Naive B cell (primary cell): ENCODE measurements at places on chromosomes 12 and 14.

DNA sequence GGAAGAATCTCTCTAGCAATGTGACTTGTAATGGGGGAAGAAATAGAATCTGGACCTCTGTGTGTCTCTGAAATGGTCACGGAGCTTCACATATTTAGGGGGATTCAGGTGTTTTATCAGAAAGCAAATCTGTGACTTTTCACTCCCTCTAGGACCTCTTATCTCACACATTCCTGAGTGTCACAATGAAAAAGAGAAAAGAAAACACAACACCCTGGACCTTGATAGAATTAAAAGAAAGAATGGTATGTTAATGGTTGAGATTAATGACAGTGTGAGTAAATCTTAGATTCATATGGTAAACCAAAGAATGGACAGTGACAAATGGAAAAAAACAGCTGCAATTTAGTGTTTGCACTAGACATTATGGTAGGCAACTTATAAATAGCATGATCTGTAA, 68.5 kb downstream of the PKP2 start:
- DNase-seq: no peak

GRCh38 chr14:32728976-32729375, 209.7 kb upstream of the NPAS3 start:
- no peak for DNase-seq

DNA sequence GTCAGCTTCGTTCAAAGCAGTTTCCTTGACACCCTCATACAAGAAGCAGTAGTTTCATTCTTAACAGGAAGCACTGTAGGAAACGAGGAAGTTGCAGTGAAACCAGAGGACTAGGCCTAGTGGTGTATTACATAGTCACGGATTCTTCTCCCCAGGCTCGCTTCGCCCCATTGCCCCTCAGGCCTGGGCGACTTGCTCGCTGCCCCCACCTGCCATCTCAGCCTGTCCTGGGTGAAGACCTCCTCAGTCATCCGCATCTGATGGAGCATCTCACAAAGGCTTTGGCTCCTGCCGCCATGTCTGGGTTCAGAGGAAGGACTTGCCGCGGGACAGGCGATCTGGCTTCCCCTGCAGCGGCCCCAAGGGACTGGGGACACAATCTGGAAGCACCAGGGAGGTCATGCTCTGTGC, 93.5 kb downstream of the LMNTD1 start:
- peak; percentile 61 for DNase-seq

- no peak for DNase-seq
Measured at GRCh38 chr14:23396126-23396525, 11.9 kb downstream of the MYH6 start.
